ENCODE measurements at places on chromosomes 16 and 17.

- no peak for DNase-seq
Observed at GRCh38 chr17:50289991-50290702, 15.9 kb downstream of the TMEM92 start.

GRCh38 chr16:57606147-57606846, 22.1 kb upstream of the ADGRG1 start:
- DNase-seq, result no peak

DNA sequence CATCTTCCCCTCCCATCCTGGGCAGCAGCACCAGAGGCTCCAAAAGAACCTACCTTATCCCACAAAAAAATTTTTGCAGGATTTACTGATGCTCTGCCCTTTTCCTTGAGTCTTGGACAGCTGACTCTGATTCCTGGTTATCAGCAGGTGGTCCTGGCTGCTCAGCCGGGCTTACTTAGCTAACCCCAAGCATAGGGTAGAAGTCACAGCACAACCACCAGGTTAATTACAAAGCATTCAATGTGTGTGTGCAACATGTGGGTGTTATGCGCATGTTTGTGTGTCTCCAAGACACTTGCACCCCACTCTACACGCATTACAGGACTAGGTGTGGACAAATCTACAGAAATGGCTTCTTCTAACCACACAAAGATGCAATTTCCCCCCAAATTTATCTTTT, 36.3 kb downstream of the PECAM1 start:
- DNase-seq, result no peak

DNA sequence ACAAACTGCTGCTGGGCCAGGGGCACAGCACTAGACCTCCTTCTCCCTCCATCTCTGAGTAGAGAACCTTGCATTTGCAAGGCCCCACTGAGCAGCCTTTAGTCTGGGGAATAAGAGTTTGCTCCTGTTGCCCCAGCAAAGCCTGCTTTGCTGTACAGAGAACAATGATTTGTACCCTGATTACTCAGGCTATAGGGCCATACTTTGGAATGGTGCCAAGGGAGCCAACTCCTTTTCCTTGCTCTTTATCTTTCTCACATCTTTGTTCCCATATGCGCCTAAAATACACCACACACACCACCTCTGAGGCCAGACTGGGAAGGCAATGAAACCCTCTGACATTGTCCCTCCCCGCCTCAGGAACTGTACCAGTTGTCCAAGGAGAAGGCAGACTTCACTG, 21.2 kb downstream of the LIG3 start:
- no peak for DNase-seq

DNA sequence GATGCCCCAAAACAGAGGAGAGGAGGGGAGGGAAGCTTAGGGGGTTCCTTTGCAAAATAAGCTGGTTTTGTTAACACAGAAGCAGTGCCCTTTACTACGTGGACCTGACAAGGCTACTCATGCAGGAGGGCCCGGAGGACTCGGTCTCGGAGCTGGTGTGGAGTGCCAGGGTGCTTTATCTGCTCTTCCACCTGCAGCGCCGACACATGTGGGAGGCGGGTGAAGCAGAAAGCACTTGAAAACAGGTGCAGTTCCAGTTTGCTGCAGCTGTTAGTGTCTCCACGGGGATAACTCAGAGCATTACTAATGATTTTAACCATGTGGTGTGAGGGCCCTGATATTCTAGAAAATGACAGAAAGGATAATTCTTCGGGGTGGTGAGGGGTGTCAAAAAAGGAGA, 35.0 kb upstream of the MNT start:
- no peak for DNase-seq

DNA sequence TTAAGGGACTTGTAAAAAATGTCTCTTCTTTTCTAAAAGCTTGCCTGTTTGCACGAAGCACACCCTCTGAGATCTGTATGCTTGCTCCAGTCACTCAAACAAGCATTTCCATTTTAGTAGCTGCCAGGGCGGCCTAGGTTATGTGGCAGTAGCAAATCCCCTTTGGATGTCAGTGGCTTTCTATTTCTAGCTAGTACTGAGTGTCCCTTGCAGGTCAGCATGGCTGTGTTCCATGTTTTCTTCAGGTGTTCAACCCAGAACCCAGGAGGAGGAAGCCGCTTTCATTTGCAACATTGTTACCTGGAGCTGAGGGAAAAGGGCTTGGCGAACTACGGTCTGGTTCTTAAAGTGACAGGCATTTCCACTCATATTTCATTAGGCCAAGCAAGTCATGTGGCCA, 36.4 kb downstream of the FOXL1 start:
- no peak for DNase-seq

- DNase-seq, result no peak
Observed at GRCh38 chr16:86578061-86578599, at the start of gene FOXL1. TSS of gene FOXL1 (plus strand) at chr16:86578549. CDS start at chr16:86578724, 175 bp downstream.

- DNase-seq, result no peak
Observed at GRCh38 chr17:12580640-12581039, 85.0 kb upstream of the MYOCD start.

DNA sequence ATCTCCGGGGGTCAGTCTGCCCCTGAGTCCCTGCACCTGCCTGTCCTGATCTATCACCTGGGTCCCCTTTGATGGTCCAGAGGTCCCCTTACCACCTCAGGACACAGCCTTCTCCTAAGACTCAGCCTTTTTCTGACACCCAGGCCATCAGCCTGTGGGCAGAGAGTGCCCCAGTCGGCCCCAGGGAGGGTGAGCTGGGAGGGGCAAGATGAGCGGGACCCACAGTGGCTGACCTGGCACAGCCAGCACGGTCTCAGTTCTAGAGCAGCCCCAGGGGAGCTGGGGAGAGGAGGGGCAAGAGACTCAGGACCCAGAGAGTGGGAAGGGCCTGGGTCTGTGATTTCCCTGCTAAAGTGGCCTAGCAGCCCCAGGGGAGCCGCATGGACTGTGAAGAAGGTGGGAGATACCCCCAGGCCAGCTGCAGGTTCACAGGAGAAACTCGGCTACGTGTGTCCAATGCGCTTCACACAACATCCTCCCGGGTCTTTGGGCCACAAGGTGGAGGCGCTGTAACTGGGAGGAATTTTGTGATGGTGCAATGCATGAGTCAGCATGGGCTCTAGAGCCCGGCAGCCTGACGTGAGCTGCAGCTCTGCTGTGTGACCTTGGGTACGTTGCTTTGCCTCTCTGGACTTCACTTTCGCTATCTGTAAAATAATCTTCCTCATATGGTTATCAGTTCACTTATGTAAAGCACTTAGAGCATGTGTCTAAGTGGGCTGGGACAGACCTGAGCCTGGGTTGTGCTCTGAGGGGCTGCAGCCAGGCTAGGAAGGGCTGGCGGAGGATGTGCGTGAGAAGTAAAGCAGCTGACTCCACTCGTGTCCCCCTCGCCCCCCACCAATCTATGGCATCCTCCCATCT, 67.2 kb upstream of the LHX1 start:
- DNase-seq, result no peak

- DNase-seq, result no peak
Observed at GRCh38 chr16:86366481-86366880, 143.8 kb upstream of the FOXF1 start.

DNA sequence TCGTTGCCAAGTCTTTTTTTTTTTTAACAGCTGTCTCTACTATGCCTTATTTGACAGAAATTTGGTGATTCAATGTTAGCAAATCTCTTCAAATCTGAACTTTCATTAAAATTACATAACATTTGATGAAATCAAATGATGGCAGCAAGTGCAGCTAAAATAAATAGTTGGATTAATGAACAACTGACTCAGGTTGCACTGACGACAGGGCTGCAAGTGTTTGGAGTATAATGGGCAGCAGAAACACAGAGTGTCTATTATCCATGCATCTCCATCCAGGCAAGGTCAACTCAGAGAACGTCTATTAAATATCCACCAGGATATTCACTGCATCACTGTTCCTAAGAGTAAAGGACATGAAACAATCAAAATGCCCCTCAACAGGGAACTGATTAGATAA, 109.8 kb downstream of the SLC39A11 start:
- DNase-seq, result no peak

DNA sequence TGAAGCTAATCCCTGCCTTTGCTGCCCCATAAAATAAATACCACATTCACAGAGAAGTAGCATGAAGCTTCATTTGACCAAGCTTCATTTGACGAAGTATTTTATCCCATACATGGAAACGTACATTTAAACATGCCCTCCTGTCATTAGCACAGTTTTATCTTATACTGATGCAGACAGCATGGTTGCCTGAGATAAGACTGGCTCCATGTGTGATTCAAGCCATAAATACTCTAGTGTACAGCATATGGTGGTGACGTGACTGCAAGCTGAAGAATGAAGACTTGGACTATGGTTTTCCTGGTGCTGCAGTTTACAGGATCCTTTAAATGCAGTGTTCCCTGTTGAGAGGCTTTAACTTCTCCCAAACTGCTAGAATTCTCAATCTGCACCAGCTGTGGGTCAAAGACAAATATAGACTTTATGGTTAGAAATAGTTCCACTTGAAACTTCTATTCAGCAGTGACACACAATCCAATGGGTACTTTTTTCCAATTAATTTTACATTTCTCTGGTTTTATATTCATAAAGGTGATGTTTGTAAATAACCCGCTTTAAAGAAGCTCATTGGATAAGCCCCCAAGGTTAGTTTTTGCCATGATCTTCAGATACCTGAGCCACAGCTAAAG, 64.9 kb downstream of the CYB561 start:
- no peak for DNase-seq

DNA sequence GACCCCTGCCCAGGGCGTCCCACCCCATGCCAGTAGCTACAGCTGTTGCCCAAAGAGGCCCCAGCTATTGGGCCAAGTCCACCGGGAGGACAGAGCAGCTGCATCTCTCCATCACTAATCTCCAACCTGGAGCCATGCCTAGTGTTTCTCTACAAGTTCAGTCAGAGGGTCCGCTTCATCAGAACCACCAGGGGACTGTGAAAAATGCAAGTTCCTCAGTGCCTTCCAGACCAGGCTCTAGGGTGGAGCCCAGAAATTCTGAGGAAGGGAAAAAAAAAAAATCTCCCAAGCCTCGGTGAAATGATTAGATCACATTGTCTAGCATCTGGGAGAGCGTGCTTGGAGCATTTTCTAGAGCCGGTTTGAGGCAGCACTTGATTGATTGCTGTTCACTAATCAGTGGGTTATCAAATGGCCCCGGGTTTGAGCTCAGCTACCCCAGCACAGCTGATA, 22.4 kb upstream of the HERPUD1 start:
- no peak for DNase-seq

GRCh38 chr17:78706271-78706915, 75.7 kb downstream of the CYTH1 start:
- no peak for DNase-seq

- no peak for DNase-seq
Observed at GRCh38 chr16:14608604-14609003, 21.5 kb downstream of the PARN start.

- no peak for DNase-seq
Observed at GRCh38 chr16:61332461-61332860, 703.8 kb downstream of the CDH8 start.

DNA sequence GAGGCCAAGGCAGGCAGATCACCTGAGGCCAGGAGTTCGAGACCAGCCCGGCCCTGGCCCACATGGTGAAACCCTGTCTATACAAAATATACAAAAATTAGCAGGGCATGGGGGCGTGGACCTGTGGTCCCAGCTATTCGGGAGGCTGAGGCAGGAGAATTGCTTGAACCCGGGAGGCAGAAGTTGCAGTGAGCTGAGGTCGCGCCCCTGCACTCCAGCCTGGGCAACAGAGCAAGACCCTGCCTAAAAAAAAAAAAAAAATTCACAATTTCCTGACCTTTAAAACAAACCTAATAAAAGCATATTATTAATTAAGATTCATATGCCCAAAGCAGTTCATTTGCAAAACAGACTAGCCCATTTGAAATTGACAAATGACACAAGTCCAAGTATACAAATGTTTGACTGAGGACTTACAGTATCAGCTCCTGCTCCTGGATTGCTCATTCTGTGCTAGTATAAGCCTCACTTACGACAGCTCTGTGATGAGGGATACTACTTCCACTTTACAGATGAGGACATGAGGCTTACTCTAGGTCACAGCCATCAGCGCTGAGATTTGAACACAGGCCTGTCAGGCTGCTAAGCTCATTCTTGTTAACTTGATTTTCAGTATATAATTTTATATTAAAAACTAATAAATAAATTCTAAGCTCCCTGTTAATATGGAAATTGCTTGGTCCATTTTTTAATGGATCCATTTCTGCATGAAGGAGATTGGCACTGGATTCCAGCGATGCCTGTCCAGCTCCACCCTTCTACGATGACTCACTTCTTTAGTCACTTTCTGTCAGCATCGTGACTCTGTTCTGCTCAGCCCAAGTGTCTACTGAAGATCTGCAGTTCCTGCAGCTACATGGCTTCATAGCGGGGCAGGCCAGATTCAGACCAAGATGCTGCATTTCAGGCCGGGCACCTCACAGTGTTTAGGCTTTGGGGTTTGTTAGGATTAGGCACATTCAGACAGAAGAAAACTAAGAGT, 88.2 kb downstream of the WDR59 start:
- DNase-seq, result no peak

DNA sequence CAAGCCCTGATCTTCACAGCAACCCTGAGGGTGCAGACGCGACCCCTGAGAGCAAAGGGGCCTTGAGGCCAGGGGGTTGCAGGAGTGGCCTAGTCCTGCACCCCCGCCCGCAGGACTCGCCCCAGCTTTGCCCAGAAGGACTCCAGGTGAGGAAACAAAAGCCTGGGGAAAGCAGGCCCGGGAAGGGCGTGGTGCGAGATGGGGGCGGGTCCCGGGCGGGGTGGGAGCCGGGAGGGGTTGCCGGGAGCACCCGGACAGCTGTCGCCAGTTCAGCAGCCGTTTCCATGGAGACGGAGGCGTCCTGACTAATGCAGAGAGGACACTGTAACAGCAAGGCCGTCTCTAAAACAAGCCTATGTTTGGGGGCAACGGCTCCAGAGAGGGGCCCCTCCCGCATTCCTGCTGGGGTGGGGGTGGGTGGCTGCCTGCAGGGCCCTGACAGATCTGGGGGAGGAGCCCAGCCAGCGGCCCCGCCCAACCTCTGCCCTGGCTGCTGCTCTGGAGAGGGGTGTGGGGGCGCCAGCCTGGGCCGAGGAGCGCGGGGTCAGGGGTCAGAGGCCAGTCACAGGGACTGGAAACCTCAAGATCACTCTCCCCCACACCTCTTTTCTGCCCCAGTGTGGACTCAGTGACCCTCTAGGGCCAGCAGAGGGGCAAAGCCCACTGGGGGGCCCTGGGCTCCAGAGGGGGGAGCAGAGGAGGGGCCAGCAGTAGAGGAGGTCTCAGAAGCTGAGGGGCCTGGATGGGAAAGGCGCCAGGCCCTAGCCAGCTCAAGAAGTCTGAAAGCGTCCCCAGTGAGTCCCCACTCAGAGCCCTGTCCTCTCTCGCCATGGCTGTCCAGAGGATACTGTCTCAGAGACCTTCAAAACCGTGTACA, 3.1 kb upstream of the TPPP3 start:
- no peak for DNase-seq

GRCh38 chr17:45374501-45374900, 57.7 kb upstream of the MAP3K14 start:
- no peak for DNase-seq

GRCh38 chr17:3894911-3895343, 2.1 kb upstream of the CAMKK1 start:
- DNase-seq, result no peak

- no peak for DNase-seq
Observed at GRCh38 chr16:3979070-3979469, 98.6 kb upstream of the CREBBP start.

Data from stimulated activated CD4-positive, alpha-beta T cell treated with anti-CD3 and anti-CD28 coated beads, Interleukin-15, amount 100 ng/mL, for 48 hours (primary cell).